ENCODE measurements at places on chromosomes 11 and 22.
A peak's percentile ranks its signal among the peaks of the same experiment; 100 is the strongest.

- peak; percentile 29 for DNase-seq
These were observed 1.4 kb downstream of the ASCL2 start for GRCh38 chr11:2268729-2269600.

GRCh38 chr11:121514432-121515334 is 61.9 kb upstream of the SORL1-AS1 start:
- peak; percentile 80 for DNase-seq

GRCh38 chr22:21672107-21672629 is 6.4 kb downstream of the PPIL2 start:
- no peak for DNase-seq

- DNase-seq: no peak
These were observed 108.6 kb downstream of the SYN3 start for GRCh38 chr22:32949391-32950173.

GRCh38 chr22:49305214-49305965 is 522.3 kb downstream of the BRD1 start:
- peak; percentile 24 for DNase-seq

GRCh38 chr22:19065929-19066328 is 56.3 kb downstream of the DGCR2 start:
- no peak for DNase-seq

DNA sequence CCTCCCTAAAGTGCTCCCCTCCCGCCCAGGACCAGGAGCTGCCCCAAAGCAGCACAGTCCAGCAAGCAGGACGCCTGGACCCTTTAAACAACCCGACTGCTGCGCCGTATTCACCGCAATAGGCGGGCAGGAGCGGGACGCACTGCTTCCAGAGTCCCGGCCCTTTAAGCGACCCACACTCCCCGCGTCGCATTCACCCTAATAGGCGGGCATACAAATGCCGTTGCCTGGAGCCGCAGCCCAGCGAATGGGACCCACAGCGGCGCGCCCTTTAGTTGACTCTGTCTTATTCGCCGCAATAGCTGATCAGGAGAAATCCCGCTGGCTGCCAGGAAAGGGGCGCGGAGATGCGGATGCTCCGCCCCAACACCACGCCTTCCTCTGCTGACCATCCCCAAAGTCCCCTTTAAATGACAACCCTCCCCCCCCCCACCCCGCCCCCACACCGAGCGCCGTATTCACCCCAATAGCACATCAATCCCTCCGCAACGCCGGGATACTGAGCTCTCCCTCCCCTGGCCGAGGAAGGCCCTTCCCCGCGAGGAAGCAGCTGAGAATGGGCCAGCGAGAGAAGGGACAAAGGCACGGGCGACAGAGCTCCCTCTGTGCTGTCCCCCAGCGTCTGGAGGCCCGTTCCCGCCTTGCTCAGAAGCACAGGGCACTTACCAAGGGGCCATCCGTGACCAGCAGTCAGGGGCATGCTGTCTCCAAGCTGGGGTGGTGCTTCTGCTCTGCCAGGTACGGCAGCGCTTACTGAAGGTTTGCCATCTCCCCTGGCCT is 4.7 kb downstream of the OSBPL5 start:
- peak; percentile 78 for DNase-seq

DNA sequence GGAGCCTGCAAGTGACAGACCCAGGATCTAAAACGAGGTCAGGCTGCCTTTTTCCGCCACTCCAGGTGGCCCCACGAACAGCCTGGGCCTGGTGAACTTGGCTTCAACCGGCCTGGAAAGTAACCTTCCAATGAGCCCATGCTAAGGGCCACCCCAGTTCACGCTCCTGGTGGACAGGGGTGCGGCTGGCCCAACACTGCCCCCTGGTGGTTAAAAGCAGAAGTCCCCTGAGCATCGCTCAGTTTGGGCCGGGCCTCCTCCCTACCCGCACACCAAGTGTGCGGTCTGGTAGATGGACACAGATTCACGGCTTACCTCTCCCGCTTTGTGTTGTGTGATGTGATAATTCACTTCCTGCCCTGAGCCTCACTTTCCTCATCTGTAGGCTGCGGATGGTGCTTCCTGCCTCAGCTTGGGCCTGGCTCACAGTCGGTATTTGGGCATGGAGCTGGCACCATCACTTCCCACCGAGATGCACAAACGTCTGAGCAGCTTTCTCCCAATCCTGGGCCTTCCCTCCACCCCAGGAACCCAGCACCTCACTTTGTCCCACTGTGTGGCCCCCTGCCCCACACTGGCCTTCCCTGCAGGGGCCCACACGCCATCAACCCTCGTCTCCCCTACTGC is 13.7 kb upstream of the SEC14L3 start:
- DNase-seq: no peak

DNA sequence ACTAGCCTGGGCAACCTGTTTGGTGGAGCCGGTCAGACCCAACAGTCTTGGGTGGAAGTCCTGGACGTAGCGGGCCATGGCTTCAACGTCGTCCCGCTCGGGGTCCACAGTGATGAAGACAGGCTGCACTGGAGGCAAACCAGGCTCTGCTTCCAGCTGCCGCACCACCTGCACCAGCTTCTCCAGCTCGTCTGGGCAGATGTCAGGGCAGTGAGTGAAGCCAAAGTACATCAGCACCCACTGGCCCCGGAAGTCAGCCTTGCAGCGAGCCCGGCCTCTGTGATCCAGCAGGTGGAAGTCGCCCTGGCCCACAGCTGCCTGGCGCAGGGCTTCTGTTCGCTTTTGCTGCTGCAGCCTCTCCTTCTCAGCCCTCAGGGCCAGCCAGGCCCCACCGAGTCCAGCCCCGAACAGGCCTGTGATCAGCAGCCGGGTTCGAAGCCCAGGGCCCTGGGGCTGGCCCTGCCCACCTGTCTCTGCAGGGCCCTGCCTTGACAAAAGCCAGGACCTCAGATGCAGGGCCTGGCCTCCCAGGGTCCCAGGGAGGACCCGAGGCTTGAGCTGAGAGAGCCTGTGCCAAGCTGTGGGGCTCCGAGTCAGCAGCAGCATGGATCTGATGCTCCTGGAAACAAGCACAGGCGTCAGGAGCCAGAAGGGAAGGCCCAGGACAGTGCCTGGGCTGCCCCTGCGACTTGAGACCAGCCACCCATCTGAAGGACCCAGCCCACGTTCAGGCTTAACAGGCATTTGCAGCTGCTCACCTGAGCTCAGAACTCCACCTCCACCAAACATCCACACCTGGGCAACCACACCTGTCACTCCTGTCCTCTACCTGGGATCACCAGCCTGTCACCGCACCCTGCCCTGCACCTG is 1.4 kb downstream of the SCO2 start:
- DNase-seq: no peak

DNA sequence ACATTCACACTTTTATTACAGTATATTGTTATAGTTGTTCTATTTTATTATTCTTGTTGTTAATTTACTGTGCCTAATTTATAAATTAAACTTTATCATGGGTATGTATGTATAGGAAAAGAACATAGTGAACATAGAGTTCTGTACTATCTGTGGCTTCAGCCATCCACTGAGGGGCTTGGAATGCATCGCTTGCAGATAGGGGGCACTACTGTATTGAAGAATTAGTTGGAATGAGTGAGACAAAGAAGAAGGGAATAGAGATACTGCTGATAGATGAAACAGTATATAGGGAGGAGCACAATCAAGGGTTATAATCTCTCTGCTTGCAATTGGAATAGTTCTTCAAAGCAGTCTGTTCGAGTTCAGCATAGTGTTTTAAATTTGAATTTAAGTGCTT is 432.2 kb downstream of the RAB38 start:
- DNase-seq: no peak
